ENCODE measurements at places on chromosomes 2 and 18. TPM values are rescaled to one million over a fixed set of nuclear protein-coding genes. Genes with fewer than 3 reads are reported as not detected.

GRB14 gene
- 1.4 TPM for total RNA-seq

TRIM43 gene
- not detected for total RNA-seq

PROKR1 gene
- total RNA-seq, result not detected

BOLL gene
- total RNA-seq, result not detected

ANKRD62 gene
- not detected for total RNA-seq

KCNE4 gene
- total RNA-seq, result 0.30 TPM

SERPINB13 gene
- not detected for total RNA-seq

IL36G gene
- total RNA-seq, result not detected

PSMA8 gene
- 0.23 TPM for total RNA-seq

FEZ2 gene
- 37.8 TPM for total RNA-seq

TMEM37 gene
- total RNA-seq, result 0.56 TPM

AQP12B gene
- not detected for total RNA-seq

CWC22 gene
- total RNA-seq, result 3.9 TPM

CAPN14 gene
- total RNA-seq, result not detected

COLEC12 gene
- 28.2 TPM for total RNA-seq

GRCh38 chr2:177256695-177257094 is 7.8 kb downstream of the NFE2L2 start:
- no peak for DNase-seq

DNA sequence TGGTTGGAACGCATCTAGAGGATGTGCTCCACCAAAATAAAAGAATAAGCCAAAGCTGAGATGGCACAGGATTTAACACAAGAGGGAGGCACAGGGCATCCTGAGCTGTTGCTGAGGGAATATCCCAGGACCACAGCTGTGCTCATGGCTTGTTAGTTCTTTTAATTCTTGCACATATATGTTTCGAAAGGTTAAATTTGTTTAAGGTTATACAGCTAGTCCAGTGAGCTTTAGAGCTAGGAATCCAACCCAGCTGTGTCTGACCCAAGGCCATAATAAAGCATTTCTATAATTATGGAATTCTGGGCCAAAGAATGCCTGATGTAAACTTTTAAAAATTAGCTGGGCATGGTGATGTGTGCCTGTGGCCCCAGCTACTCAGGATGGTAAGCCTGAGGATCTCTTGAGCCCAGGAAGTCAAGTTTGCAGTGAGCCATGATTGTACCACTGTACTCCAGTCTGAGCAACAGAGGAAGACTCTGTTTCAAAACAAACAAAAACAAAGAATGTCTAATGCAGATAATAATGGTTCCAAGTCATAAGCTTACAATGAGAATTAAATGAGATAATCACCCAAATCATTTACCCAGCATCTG is 66.4 kb upstream of the CCBE1 start:
- DNase-seq, result peak; percentile 70

GRCh38 chr2:163319006-163319405 is 416.8 kb downstream of the FIGN start:
- DNase-seq, result peak; percentile 7

DNA sequence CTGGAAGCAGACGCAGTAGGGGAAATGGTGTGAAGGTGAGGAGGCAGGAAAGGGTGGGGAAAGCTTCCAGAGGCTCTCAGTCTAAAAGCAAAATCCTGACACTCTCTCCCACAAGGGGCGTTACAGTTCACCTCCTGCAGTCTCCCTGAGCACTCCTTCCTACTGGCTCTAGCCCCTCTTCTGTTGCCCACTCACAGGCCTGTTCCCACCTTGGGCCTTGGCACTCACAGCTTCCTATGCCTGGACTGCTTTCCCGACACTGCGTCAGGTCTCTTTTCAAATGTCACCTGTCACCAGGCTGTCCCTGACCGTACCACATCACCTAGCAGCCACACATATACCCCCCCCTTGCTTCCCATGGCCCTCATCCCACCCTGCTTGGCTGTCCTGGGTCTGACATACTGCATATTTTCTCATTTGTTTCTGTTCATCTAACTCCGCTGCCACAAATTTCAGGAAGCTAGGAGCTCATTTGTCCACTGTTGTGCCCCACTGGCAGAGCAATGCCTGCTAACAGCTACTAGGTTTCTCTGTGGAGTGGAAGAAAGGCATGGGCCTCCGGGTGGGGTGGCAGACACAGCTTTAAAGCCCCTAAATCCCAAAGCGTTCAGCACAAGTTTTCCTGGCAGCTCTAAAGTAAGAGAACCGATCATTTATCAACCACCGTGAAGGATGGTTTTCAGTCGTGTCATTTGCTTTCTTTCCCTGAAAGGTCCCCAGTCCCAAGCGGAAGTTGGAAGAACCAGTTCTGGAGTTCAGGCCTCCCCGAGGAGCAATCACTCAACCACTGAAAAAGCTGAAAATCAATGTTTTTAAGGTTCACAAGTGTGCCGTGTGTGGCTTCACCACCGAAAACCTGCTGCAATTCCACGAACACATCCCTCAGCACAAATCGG is 118.8 kb downstream of the ZNF532 start:
- no peak for DNase-seq

DNA sequence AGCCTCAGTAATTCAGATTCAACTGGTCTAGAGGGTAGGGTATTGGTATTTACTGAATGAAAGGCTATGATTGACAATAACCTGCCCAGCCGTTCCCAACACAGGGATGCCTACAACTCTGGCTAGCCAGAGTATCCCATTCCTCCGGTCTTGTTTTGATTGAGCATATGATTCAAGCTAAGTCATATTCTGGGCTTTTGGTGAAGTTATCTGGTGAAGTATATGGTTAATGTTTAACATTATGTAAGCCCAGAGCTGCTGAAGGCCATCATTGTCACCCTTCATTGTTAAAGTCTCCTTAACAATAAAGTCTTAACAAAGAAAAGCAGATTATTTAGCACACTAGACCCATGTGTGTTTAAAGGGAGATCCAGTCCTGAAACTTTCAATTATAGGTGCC is 152.6 kb downstream of the EXOC6B start:
- no peak for DNase-seq

DNA sequence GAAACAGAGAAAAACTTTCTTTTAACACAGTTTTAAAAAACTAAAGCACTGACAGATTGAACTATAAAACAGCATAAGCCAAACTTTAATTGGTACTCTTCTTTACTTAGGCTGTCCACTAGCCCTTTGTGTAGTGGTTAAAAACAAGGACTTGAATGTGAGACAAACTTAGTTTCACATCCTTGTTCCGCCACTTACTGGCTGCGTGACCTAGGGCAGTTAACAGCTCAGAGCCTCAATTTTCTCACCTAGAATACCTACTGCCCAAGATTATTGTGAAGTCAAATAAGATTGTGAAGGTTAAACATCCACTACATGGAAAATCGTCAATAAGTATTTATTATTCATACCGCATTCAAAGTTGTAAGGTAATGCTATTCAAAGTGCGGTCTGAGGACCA is 2.0 kb downstream of the WDR35 start:
- DNase-seq, result no peak

DNA sequence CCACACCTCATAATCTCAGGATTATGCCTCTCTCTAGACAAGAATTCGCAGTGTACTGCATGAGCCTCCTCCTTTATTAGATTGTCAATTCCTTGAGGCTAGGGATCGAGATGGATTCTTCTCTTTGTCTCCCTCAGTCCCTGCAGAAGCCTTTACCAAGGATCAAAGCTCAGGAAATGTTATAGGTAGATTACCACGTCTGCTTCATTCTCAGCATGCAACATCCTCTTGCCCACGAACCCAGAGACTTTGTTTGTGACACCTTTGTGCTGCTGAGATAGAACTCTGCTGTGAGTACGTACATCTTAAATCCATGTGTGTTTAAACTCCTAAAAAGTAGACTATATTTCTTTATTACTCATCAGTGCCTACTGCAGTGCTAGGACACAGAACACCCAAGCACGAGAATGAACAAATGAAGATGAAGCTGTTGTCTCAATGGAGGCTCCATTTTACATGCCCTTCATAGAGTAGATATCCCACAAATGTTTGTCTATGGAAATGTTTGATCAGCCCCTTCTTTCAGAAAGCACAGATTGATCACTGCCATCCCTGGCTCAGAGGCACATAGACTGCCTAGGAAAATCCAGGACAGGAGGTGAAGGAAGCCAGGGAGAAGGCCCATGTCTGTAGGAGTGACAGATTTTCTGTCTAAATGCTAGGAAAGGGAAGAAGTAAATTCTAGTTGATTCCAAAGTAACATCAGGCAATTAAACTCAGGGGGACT is 98.8 kb upstream of the KLHL29 start:
- DNase-seq, result no peak

- DNase-seq, result peak; percentile 46
These were observed 93.4 kb downstream of the DOCK10 start for GRCh38 chr2:224948859-224949258.

GRCh38 chr2:72004201-72004915 is 143.3 kb downstream of the CYP26B1 start:
- no peak for DNase-seq

DNA sequence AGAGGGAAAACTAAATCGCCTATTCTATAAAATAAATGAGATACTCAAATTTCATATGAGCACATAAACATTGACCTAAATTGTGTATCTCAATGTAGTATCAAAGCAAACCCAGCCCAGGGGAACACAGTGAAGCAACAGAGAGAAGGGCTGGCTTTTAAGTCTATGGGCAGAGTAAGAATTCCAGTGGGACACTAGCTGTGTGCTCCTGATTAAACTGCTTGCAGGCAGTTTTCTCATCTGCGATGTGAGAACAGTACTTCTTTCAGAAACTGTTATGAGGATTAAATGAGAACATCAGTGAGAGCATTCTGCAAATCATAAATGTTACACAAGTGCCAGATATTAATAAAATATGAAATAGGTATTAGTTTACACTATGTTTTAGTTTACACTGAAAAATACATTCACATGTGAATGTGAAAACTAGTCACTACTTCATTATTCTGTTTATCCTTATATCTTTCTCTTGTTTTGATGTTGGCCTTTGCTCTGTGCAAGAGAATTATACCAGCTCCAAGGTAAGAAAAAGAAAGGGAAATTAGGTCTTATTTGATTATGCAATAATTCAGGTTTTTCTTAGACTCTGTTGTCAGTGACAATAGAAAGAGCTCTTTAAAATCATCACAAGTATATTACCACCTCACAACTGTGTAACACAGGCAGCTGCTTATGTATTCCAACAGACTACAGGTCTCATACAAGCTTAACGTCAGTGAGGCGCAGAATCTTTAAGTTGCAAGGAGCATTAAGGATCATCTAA is 47.5 kb downstream of the GAREM1 start:
- DNase-seq, result no peak

- DNase-seq, result peak; percentile 53
These were observed 209.4 kb upstream of the SP5 start for GRCh38 chr2:170505631-170506275.

- no peak for DNase-seq
These were observed 598 bp upstream of the CEP68 start for GRCh38 chr2:65055422-65056214.

DNA sequence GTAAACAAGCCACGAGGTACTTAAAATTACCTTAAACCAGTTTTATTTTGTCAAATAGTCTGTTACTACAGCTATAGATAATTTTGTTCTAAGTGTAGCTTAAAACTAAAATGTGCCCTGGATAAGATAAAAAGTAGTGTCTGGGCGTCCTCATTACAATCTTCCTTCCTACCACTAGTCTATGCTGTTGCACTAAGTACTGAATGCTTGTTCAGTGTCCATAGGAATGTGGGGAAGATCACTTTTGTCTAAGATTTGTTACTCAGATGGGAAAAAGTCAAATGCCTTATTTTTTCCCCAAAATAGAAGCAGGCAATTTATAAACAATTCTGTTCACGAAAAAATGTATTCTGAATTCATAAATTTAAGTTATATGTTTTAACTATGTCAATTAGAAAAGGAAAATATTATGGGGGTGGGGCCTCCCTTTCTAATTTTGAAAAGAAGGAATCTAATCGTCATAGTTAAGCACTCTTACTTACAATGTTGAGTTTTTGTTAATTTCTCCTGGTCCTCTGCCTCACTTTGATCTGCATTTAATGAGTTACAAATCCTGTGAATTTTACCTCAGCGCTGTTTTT is 140.4 kb upstream of the VRK2 start:
- no peak for DNase-seq

DNA sequence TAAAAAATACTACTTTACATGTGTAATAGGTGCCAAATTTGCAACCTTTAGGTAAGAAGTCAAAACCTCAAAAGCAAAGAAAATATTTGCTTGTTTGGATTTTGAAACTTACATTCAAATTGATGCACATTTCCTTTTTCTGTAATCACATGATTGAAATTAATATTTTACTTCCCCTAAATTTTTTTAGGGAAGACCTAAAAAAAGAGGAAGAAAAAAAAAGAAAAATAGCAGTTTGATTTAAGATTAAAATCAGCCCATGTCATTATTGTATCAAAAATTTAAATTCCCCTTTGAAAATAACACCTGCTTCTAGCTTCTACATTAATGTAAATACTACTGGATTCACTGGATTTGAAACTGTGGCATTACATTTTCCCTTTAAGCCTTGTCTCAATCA is 68.2 kb upstream of the STON1 start:
- no peak for DNase-seq

DNA sequence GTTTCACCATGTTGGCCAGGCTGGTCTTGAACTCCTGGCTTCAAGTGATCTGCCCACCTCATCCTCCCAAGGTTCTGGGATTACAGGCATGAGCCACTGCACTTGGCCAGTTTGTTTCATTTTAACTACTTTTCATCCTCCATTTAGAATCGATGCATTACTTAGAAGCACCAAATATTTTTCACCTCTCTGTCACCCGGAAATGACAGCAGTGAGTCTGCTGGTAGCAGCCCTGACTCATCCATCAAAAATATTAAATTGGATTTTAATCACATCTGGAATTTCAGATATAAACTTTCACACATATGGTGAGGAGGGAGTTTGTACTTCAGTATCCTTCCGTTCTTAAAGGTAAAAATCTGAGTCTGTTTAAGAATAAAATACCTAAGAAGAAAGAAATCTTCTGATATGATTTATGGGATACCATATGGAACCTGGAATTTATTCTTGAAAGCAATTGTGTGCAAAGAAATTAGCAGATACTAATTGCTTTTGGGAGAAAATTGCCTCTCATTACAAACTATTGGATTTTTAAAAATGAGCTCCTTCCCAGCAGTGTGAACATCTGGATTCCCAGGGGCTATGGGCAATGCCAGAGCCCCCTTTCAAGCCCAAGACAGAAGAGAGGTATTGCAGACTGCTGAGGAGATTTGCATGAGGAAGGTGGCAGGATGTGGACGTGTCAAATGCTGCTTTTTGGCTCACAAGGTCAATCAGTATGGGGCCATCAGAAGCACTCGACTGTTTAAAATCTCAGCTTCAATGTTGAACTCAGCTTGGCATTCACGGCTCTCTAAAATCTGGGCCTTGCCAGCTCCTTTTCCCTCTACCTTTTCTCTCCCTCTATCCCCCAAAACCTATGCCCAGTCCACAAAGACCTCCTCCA is 279.5 kb upstream of the SIX2 start:
- no peak for DNase-seq

DNA sequence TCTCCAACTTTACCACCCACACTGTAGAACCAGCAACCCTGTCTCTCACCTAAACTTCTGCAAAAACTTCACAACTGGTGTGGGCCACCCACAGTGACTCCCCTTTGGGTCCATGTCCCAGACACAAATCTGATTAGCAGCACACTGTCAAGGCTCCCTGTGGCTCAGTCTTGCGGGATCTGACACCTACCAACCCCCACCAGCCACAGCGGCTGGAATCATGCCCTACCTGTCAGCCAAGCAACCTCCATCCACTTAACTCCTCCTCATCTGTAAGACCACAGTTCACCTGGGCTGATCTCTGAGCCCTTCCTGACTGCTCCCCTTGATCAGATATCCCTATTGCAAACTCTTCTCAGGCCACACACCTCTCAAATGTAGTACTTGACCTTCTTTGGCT is 14.6 kb downstream of the TCF4 start:
- no peak for DNase-seq

GRCh38 chr2:201383136-201383535 is 26.0 kb upstream of the FLACC1 start:
- DNase-seq, result peak; percentile 11

All from MG63 (cell line).